Amygdala (tissue), 56 donors: ENCODE measurements at places on chromosomes 1 and 21.

GRCh38 chr1:154859151-154859785 lies 10.8 kb downstream of the KCNN3 start:
- no peak for DNase-seq

DNA sequence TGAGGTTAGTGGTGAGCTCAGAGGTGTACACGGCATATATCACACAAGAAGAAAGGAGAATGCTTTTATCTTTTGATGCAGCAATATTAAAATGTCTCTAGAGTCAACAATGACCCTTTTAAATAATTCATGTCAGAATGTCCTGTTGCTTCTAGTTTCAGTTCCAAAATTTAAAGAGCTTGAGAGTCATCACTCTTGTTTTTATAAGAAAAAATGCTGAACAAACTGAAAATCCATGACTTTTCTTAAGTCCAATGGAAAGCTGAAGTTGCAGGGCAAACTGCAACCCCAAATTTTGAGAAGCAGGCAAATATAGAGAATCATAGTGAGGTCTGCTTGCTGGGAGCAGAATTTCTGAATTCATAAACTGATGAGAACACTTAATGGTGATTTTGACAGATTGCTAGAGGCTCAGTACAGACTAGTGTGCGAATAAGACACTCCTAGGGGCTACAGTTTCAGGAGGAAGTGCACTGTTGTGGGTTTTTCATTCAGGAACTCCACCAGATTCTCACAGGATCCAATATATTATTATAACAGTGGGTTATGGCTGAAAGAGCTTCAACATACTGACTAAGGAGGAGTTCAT lies 135.1 kb downstream of the CLIC6 start:
- DNase-seq = no peak

- no peak for DNase-seq
Measured at GRCh38 chr1:30284728-30285475, 438.5 kb downstream of the MATN1 start.

GRCh38 chr1:39954324-39954869 lies 548 bp upstream of the MFSD2A start:
- no peak for DNase-seq

GRCh38 chr1:39354572-39354971 lies 136.9 kb upstream of the BMP8A start:
- DNase-seq = no peak

DNA sequence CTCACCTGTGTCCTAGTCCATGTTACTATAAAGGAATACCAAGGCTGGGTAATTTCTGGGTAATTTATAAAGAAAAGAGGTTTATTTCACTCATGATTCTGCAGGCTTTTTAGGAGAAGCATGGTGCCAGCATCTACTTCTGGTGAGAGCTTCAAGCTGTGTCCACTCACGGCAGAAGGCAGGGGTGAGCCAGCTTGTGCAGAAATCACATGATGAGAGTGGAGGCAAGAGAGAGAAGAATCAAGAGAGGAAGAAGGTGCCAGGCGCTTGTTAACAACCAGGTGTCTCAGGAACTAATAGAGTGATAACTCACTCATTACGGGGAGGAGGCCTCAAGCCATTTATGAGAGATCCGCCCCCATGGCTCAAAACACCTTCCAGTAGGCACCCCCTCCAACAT lies 67.5 kb upstream of the CD34 start:
- no peak for DNase-seq

- no peak for DNase-seq
Measured at GRCh38 chr1:244369256-244370057, 82.3 kb downstream of the ADSS2 start.

DNA sequence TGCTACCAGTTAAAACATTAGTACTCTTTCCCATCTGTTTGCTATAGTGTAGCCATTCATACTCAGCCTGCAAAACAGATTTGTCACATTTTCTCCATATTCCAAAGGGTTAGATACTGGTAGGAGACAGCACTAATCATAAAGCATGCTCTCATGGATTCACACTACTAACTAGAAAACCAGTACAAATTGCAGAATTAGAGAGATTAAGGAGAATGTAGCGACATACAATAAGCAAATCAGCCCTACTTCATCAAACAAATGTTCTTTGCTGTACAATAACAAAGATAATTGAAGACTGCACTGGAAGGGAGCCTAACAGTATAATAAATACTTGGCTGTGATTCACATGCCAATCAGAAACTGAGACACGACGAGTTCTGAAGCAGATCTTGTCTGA lies 368.0 kb upstream of the PRMT6 start:
- DNase-seq = no peak

GRCh38 chr1:246332078-246332477 lies 175.0 kb downstream of the SMYD3 start:
- no peak for DNase-seq

DNA sequence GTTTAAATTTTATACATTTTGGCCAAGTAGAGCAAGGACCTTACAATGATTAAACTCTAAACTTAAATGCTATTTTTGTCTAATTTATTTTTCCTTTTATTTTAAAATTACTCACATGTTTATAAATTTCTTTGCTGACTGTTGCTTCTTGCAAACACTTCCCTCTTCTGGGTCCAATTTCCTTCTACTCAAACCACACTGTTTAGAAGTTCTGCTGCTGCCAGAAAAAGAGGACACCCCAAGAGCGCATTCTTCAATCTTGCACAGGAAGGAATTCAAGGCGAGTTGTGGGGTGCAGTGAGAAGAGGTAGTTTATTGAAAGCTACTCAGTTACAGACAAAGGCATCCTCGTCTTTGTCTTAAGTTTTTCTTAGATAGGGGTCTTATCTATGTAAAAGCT lies 88.5 kb upstream of the NEK7 start:
- DNase-seq = no peak

GRCh38 chr1:234409328-234409727 lies 36.1 kb downstream of the COA6 start:
- DNase-seq = no peak

GRCh38 chr1:59058665-59059439 lies 238.0 kb upstream of the FGGY start:
- no peak for DNase-seq

GRCh38 chr21:41011098-41011731 lies 156.7 kb upstream of the BACE2 start:
- no peak for DNase-seq

DNA sequence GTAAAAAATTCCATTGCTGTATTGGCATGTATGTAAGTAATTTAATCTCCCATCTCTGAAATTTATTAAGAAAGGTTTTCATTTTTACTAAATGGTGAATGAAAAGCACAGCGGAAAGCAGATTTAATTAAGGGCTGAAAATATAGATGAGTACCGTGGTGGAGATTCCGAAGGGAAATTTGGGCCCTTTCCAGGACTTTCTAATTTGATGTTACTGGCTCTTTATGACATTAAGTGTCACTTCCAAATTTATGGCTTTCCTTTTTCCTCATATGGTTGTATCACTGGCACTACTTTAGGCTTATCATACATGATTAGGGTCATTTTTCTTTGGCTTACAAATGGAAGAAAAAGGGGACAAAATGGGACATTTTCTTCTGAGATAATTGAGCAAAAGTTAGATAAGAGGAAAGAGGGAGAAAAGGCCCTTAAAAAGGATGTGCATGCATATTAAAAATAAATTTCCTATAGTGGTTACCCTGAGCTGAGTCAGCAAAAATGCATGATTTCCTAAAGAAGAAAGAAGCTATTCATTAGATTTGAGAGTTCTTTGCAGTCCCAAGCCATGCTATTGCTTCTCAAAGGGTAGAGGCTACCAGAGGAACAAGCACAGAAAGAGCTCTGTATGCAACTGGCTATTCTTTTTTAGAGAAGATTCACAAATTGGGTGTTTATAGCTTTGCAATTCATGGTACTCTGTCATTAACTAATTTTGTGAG lies 74.9 kb upstream of the CNIH3 start:
- no peak for DNase-seq
